ENCODE measurements at places on chromosomes 6 and 20.

DNA sequence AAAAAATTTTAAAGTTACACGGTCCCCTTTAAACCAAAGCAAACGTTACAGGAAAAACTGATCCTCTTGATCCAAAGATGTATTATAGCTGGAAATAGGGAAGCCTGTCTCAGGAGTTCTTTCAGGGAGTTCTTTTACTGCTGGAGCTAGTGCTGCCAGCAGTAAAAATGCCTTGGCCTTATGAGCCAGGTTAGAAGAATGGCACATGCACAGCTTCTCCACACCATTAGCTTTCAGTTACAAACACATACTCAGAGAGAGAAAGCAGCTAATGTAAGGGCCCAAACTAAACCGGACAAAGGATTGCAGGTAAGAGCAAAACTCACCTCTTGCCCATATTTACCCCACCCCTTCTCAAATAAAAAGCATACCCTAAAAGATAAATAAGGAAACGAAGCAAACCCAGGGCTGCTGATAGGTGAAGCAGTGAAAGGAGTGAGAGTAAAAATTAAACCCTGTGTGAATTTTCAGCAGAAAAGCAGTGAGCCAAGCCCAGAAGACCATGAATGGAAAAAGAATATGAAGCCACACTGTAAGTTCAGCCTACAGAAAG lies 19.0 kb downstream of the TBC1D20 start:
- DNase-seq: no peak

GRCh38 chr6:18263418-18264218 lies 712 bp downstream of the DEK start:
- DNase-seq: peak; percentile 63

DNA sequence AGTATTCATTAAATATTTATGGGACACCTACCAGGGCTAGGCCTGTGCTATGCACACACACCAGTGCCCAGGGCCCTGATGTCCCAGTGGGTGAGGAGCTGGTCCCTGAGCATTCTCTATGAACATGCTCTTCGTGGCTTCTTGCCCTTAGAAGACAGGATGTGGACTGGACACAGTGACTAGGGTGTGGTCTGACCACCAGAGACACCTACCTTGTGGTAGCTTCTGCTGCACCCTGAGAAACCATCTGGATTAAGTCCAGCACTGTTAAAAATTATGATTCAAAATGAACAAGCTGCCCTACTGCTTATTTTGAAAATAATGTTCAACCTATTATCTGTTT lies 112.9 kb upstream of the RPS6KA2 start:
- DNase-seq: no peak

GRCh38 chr20:45104786-45105185 lies 3.9 kb upstream of the KCNS1 start:
- no peak for DNase-seq

DNA sequence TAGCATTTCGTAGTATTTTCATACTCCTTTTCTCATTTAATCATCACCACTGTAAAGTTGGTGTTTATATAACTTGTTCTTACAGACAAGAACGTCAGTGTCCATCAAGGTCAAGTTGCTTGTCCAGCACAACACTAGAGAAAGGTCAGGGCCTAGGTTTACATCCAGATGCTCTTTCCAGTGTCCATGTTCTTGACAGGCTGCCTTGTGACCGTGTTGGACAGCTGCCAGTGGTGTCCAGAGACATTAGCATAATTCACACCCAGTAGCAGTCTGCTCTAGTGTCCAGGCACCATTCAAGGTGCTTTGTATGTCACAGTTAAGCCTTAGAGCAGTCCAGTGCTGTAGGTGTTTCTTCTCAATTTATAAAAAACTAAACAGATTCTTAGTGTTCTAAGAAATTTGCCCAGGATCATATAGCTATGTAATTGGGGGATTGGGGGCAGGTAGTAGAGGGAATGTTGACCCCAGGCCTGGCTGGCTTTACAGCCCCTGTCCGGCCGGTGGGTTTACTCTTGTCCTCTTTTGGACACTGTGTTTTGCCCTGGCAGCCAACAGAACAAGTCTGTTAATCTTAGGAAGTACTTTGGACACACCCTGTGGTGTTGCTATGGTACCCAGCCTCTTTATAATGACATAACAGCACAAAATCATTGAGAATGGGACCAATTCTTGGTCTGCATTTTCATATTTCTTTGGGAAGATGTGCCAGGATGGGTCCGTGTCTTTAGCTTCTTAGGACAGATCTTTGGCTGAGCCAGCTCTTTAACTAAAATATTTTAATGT lies 8.0 kb downstream of the STK35 start:
- peak; percentile 25 for DNase-seq

GRCh38 chr6:144809120-144809519 lies 524.0 kb downstream of the UTRN start:
- no peak for DNase-seq

DNA sequence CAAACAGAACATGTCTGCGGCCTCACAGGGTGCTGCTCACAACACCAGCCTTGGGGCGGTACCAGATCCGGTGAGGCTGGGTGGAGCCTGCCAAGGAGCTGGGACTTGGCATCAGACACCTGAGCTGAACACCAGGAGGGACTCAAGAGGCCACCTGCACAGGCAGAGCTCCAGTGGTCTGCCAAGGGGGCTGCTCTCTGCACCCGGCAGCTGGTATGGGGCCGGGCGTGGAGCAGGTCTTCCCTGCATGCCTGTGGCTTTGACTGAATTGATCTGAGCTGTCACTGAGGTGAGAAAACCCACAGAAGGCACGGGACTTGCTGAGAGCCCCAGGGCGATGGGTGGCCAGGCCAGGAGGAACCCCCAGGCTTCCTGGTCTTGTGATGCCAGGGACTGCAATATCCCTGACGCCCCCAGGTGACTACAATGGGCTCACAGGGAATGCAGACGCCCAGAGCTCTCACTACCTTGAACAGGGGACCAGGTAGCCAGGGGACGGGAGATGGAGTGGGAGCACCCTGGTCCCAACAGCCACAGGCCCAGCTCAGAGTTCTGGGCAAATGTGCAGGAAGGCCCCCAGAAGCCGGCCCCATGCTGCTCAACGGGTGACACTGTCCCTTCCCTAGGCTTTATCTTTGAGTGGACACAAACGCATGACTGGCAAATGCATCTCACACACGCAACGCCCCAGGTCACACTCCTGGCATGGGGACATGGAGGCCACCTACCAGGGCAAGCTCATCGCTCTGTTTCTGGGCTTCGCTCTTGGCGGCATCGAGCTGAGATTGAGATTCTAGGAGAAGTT lies 48.2 kb downstream of the DSTN start:
- DNase-seq: no peak

DNA sequence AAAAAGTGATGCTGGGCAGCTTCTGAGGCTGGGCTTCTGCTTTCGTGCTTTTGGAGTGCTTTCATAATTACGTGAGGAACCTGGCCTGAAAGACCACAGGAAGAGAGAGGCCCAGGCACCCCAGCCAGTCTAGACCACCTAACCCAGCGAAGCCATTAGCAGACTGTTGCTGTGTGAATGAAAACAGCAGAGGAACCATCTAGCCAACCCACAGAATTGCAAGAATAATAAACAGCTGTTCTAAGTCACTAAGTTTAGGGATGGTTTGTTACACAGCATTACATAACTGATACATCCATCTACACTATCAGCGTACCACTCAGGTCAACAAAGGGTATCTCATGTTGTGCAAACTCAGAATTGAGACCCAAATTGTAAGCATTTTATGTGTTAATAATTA lies 34.5 kb downstream of the FGD2 start:
- no peak for DNase-seq

GRCh38 chr6:90184334-90185298 lies 112.0 kb downstream of the BACH2 start:
- DNase-seq: peak; percentile 94

- DNase-seq: peak; percentile 55
Observed at GRCh38 chr6:123434186-123434585, 202.6 kb downstream of the TRDN start.

DNA sequence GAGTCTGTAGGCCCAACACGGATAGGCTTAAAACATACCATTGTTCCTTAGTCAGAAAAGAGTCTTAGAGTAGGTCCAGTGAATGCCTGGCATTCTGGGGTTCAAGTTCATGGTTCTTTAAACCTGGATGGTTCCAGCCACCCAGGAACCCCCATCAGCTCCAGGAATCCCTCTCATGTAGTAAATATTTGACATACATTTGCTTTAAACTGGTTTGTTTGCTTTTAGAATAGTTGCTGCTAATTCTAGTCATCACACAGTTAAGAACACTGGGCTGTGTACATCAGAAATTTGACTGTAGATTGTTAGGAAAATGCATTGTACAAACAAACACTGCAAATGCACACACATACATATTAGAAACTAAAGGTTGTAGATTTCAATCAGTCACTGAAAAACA lies 30.6 kb upstream of the PBOV1 start:
- no peak for DNase-seq

DNA sequence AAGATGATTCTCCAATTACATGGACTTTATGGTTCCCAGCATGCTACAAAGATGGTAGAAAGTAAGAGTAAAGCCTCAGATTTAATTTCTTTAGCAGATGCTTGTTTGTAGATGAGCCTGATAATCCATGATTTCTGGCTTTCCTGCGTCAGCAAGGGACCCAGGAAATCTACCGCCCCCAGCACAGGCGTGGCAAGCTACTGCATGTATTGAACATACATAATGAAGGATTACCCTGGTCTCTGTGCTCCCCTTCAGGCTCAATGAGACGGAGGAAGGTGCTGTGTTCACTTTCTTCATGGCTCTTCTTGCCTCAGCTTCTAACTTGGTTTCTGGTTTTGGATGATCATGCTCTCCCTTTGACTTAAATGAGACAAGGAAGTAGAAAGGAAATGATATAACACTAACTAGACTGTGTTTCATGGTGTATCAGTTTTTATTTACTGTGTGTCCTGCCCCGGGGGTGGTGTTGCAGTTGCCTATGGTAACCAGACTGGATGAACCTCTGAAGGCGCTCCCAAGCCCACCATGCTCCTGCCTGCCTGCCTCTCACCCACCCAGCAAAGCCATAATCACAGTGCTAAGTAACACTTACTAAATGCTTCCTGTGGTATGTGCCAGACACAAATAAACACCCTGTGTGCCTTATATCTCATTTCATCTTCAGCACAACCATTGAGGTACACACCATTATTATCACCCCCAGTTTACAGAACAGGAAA lies 17.9 kb downstream of the GCM1 start:
- no peak for DNase-seq

GRCh38 chr6:14924126-14925024 lies 321.5 kb upstream of the JARID2 start:
- no peak for DNase-seq

- DNase-seq: peak; percentile 95
Observed at GRCh38 chr6:36302227-36302976, 32.5 kb downstream of the PNPLA1 start.

DNA sequence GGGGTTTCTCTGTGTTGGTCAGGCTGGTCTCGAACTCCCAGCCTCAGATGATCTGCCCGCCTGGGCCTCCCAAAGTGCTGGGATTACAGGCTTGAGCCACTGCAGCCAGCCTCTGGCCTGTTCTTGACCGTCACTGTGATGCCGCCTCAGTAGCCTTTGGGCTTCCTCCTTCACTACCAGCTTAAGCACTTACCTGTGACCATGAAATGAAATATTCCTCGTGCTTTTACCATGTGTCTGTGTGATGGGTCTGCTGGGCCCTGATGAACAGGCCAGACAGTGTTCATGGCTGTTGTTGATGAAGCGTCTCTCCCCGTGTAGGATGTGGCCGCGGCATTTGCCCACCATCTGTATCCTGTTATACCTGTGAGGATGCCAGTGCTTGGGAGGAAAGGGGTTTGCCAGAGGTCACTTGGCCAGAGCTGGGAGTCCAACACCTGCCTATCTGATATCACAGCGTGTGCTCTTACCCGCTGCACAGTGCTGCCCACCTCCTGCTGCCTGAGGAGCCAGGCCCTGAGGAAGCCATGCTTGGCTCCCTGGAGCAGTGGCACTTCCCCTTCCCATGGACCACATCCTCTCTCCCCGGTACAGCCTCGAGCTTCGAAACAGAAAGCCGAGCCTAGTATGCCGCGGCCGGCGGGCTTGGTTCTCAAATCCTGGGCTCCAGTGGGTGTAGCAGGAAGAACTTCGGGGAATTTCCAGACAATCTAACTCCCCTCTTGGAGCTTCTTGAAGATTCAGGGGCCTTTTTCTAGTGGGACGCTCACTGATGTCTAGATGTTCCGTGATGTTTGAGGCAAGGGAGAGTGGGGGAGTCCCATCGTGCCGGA lies 167.9 kb downstream of the ZDHHC14 start:
- no peak for DNase-seq

GRCh38 chr6:136108361-136108945 lies 141.7 kb downstream of the MTFR2 start:
- no peak for DNase-seq

DNA sequence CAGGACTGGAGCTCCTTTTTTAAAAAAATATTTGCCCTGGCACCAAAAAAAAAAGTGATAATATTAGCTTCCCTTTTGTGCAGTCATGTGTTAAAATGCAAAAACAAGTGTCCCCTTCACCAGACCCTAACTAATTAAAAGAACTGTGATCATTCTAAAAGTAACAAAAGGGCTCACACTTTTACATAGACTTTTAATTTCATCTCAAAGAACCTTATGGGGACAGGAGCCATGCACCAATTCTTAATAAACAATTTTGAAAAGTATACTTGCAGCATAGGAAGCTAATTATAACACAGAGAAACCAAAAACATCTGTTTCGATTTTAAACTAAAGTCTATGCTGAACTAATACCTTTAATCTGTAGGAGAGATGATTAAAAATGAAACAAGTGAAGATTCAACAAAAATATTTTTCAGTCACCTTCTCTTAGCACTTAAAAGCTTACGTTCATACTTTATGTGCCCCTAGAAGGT lies 17.3 kb downstream of the STX7 start:
- DNase-seq: no peak

GRCh38 chr6:158000530-158001307 lies 19.1 kb downstream of the SYNJ2 start:
- no peak for DNase-seq

DNA sequence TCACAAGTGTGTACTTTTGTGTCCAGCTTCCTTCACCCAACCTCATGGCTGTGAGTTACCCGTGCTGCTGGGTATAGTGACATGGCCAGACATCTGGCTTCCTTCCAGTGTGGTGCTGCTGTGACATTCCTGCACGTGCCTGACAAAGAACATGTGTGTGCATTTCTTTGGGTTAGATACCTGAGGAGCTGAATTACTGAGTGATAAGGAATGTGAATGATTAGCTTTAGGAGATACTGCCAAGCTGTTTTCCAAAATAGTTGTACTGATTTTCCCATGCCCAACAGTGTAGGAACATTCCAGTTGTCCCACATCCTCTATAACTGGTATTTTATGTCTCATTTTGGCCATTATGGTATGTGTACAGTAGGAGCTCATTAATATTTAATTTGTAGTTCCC lies 132.5 kb downstream of the PREX1 start:
- DNase-seq: no peak

- no peak for DNase-seq
Observed at GRCh38 chr20:53276143-53276542, 304.0 kb downstream of the TSHZ2 start.

DNA sequence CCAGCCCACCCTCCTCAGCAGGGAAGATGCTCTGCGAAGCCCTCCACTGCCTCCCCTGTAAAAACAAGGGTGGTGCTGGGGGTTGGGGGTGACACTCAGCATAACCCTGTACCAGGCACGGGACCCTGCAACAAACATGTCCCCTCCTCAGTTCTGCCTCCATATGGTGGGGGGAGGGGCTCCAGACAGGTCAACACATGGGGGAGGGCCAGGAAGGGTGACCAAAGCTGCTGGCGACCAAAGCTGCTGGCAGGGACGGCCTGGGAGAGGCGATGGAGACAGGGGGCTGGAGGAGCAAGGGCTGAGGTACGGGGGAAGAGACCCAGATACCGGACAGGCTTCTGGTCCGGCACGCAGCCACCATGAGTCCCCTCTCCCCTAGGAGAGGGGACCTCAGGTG lies 123.2 kb downstream of the TAF4 start:
- DNase-seq: no peak
